ENCODE measurements at places on chromosomes 3 and 15. TPM values are rescaled to one million over a fixed set of nuclear protein-coding genes. Genes with fewer than 3 reads are reported as not detected.

DNA sequence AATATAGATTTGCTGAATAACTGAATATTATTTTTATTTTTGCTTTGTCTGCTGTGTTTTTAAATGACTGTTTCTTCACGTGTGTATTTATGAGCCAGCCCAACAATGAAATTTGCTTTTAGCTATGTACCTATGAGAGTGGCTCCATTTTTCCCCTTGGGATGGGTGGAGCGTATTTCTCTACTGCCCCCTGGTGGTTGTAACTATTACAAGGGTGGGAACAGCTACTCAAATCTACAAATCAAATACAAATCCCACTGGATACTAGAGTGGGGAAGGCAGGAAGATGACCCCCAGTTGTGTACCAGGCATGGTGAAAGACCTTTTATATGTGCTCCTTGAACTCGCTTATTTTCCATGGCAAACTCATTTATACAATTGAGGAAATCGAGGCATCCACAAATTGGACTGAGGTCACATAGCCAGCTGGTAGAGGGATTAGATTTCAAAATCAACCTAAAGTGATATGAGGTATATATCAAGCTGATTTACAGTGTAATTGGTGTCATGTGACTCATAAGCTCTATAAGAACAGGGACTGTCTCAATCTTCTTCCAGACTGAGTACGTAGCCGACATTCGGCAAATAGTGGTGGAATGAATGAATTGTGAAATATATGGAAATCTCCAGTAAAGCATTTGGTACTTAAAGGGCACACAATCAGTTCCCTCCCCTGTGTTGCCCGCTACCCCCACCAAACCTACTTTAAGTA lies 69.5 kb upstream of the VEPH1 start:
- no peak for DNase-seq

DNA sequence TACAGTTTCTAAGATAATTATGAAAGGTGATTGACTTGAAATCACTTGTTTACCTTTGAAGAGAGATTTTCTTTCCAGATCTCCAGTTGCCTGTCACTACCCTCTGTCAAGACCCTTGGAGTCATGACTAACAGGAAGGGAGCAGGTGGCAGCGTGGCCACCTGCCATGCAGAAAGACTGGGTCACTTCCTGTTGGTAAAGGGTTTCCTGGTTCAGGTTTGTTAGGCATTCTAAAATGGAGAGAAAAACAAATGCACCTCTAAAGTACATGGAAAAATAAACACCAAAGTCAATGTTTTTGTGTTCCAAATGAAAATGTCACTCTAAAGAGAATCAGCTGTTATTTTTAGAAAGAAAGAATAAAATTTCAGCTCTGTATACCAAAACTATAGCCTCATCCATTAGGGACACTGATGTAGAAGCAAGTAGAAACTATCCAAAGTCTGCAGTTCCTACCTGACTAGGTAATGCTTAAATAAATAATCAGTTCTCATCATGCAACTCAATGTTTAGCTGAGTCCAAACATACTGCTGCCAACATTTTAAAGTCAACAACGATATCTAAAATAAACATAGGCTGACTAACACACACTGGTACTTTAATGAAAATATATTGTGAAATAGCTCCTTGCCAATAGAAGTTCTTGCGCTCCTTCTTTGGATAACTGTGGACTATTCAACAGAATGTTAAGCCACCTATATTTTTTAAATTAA lies 23.9 kb upstream of the TM4SF1 start:
- no peak for DNase-seq

- DNase-seq, result no peak
Measured at GRCh38 chr3:120602682-120603081, 6.5 kb downstream of the NDUFB4 start.

- no peak for DNase-seq
Measured at GRCh38 chr3:5264896-5265770, 77.6 kb downstream of the EDEM1 start.

GRCh38 chr3:72738752-72739530 lies 109.3 kb downstream of the SHQ1 start:
- peak; percentile 66 for DNase-seq

GRCh38 chr3:101936419-101937356 lies 87.4 kb downstream of the NFKBIZ start:
- no peak for DNase-seq

DNA sequence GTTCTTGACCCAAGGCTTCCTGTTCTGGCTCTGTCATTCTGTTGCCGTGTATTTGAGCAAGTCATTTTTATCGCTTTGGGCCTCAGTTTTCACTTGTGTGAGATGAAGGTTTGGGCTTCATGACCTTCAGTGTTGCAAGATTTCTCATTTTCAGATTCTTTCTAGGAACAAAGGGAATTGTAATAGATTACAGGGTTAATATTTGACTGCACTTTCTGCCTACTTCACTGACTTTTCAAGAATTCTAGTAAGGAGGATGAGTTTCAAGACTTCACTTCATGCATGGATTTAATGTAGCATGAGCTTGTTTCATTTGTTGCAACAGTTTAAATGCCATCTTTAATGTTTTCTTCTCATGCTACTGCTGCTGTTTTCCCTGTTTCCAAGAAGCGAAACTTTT lies 226.5 kb downstream of the NLGN1 start:
- no peak for DNase-seq

- DNase-seq, result no peak
Measured at GRCh38 chr15:71136159-71136783, 21.0 kb downstream of the THSD4 start.

The CHRNA3 gene
- not detected for total RNA-seq

The DUOX2 gene
- 1.5 TPM for total RNA-seq

The PAQR5 gene
- 6.5 TPM for total RNA-seq
